ENCODE measurements at places on chromosomes 3 and 15.

- DNase-seq: no peak
Measured at GRCh38 chr3:78201091-78201490, 1161.2 kb downstream of the ROBO2 start.

GRCh38 chr3:104437131-104437750 is 929.5 kb upstream of the ALCAM start:
- DNase-seq: peak; percentile 64

DNA sequence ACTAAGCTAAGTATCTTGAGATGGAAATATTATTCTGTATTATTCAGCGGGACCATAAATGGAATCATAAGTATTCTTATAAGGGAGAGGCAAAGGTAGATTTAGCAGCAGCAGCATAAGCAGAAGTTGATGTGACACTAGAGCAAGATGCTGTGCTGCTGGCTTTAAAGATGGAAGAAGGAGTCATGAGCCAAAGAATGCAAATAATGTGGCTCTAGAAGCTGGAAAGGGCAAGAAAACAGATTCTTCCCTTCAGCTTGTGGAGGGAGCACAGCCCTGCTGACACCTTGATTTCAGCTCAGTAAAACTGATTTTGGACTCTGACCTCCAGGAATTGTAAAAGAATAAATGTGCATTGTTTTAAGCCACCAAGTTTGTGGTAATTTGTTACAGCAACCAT is 144.2 kb upstream of the ANKRD28 start:
- no peak for DNase-seq

- DNase-seq: peak; percentile 84
Measured at GRCh38 chr15:73691396-73691795, 7.2 kb downstream of the CD276 start.

- DNase-seq: no peak
Measured at GRCh38 chr3:67489816-67490215, 164.6 kb downstream of the SUCLG2 start.

DNA sequence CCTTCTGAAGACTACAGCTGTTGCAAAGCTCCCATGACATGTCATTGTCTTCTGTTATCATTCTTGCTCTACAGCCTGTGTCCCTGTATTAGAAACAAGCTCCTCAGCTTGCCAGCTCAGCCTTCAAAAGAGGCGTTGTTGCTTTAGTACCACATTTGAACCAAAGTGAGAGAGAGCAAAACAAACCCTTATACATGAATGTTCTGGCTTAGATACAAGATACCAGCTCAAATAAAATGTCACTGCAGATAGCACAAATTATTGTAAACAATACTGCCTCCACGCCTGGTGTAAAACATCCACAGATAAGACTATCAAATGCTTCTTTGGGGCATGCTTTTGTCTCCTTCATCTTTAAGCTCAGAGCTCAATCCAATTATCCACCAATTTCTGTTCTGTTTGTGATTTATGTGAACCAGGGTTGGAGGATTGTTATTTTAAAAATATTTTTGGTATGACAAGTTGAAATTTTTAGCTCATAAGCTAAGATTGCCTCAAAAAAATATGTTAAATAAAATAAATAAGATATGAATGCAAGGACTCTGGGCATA is 403.6 kb upstream of the CDIN1 start:
- no peak for DNase-seq

DNA sequence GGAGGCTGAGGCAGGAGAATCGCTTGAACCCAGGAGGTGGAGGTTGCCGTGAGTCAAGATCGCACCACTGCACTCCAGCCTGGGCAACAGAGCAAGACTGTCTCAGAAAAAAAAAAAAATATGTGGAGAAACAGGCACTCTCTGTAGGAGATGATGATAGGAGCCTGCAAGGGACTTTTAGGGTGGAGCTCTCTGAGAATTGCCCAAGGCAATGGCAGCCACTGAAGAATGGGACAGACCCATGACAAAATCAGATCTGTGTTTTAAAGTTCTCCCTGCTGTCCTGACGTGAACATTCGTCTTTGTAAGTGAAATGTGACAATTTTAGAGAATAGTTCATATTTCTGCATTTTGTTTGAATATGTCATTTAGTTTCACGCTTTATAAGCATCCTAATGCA is 50.2 kb downstream of the SOX2 start:
- no peak for DNase-seq

GRCh38 chr3:15428539-15428938 is 1.1 kb downstream of the EAF1 start:
- peak; percentile 56 for DNase-seq

DNA sequence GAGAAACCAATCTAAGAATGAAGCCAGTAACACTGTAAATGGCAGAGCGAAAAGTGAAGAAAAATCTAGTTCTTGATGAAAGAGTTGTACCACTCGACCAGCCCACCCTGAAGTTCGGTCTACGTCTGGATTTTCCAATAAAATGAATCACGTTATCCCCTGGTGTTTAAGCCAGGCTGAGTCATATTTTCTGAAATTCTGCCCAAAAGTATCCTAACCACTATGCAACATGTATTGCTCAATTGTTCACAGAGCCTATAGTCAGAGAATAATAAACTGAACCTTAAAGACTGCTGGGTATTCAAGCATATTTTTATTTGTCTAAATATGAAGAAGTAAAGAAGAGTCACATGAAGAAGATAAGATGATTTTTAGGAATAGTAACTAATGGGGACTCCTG is 245.7 kb downstream of the FGF12 start:
- DNase-seq: peak; percentile 84

DNA sequence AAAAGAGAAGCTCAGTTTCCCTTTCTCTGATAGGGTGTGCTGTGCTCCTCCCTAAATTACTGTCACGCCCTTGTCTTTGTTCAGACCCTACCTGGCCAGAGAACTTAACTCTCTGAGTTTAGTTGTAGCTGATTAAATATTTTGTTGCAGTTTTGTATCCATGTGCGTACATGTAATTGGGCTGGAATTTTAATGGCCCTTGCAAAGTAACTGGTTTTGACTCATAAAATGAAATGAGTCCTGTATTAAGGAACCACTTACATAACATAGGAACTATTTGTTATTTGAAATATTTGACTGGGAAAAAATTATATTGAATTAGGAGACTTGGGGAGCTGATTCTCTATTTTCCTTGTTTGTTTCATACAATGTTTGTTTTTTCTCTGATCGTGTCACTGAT is 80.2 kb downstream of the LRRK1 start:
- no peak for DNase-seq

DNA sequence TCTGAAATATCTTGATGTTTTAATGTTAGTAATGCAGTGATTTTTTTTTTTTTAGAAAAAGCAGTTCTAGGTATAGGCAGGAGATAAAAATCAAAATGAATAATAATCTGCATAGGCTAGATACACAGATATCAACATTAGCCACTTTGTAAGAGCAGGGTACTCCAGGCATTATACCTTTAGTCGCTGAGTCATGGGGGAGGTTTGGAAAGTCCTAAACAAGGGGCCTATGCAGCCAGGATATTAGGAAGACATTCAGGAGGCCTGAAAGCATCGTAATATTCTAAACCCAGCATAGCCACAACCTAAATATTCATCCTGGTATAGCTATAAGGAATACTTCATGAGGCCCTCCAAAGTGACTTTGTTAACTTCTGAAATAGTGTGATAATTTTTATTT is 258.1 kb upstream of the NECTIN3 start:
- no peak for DNase-seq

DNA sequence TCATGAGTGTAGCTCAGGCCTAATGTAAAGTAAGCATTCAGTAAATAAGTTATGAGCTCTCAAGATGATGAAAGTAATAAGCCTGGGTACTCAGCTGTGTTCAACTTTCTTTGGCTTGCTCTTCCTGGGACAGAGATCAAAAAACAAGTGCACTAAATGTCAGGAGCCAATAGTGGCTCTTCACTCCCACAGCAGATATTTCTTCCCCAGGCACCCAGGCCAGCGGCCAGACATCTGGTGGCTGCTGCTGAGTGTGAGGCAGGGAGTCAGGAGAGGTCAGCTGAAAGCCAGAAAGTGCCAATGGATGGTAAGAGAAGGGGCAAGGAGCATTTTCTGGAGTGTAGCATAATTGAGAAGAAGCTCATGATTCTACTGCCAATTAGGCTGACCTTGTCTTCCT is 18.2 kb upstream of the ITGA11 start:
- DNase-seq: no peak

DNA sequence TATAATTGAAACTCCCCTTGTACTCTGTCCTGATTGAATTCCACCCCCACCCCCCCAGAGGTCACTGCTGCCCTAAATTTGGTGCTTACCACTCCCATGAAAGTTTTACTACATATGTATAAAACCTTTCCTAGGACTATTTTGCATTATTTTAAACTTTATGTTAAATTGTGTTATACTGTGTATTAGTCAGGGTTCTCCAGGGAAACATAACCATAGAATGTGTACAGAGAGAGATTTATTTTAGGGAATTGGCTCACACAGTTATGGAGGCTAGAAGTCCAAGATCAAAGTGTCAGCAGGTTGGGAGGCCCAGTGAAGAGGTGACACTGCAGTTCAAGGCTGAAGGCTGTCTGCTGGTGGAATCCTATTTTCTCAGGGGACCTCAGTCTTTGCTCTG is 29.2 kb downstream of the BFSP2 start:
- no peak for DNase-seq

DNA sequence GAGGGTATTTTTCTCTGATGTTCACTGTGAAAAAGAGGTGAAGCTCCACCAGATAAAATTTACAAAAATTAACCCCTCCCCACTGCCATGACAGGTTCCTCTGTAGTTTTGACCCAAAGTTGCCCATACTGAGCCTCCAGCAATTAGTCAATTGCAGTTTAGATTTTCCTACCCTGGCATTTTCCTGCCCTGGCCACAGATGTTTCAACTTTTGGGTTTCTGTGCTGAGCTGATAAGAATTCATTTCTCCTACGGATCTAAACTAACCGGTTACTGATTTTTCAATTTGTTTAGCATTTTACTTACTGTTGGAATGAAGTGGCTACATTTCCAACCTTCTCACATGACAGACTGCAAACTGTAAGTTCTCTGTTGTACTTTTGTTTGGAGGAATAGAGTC is 1346.1 kb upstream of the EPHA6 start:
- no peak for DNase-seq

GRCh38 chr15:74006774-74007639 is 12.5 kb downstream of the PML start:
- no peak for DNase-seq

DNA sequence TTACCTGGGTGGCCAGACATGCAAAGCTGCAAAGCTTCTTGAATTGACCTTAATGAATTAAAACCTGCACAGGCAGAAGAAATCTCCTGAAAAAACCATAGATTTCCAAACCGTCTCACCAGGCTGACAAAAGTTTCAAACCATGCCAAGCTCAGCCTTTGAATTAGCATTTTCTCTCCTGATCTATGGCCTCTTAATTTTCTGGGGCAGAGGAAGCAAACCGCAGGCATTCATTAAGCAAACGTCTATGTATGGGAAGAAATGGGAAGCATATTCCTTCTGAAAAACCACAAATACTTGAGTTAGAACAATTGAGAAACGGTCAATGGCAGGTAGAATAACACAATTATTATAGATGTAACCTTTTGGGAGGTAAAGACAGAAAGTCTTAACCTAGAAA is 500.2 kb upstream of the NR2F2 start:
- DNase-seq: no peak

DNA sequence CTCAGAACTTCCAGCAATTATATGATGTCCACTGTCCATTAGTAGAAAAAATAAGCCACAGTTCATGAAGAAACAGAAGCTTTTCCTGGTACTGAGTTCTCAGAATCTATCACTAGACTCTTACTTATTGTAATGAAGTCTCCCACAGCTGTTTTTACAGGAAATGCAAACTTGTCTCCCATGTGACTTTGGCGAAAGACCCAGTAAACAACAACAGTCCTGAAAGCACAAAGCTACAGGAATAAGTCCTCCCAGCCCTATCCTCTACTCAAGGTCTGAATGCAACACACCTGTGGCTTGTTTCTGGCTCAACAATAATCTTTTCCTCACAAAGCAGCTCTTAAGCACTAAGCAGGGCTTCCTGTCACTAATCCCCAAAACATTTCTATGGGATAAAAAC is 55.9 kb downstream of the EOMES start:
- DNase-seq: no peak

GRCh38 chr15:91627473-91628278 is 225.8 kb upstream of the SLCO3A1 start:
- DNase-seq: no peak

Measured in cardiac fibroblast (primary cell).